Epithelial cell of proximal tubule (primary cell): ENCODE measurements at places on chromosomes 6 and 20. TPM values are rescaled to one million over a fixed set of nuclear protein-coding genes. Genes with fewer than 3 reads are reported as not detected.

DNA sequence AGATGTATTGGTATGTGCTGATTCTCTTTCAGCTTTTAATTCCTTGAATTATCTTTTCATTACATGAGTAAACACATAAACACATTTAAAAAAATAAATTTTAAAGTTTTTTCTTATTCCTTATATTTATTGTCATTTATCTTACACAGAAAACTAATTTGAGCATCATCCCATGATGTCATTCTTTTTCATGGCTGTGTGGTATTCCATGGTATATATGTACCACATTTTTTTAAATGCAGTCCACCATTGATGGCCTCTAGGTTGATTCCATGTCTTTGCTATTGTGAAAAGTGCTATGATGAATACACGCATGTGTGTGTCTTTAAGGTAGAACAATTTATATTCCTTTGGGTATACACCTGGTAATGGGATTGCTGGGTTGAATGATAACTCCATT, 33.3 kb downstream of the OTOR start:
- DNase-seq: no peak

DNA sequence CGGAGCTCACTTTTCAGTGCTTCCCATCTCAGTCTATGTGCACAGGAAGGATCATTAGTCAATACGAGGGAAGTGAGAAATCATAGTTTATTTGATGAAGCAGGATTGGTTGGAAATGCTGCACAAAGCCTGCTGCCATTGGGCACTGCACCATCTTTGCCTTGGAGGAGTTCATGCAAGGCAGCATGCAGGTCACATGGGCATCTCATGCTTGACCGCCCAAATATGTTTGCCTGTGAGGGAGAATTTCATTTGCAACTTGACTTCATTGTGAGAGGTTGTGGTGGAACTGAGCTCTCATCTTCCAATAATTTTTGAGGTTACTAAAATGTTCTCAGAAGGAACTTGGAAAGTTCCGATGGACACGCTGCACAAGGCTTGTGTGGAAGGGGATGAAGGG, 83.9 kb upstream of the SYNDIG1 start:
- no peak for DNase-seq

DNA sequence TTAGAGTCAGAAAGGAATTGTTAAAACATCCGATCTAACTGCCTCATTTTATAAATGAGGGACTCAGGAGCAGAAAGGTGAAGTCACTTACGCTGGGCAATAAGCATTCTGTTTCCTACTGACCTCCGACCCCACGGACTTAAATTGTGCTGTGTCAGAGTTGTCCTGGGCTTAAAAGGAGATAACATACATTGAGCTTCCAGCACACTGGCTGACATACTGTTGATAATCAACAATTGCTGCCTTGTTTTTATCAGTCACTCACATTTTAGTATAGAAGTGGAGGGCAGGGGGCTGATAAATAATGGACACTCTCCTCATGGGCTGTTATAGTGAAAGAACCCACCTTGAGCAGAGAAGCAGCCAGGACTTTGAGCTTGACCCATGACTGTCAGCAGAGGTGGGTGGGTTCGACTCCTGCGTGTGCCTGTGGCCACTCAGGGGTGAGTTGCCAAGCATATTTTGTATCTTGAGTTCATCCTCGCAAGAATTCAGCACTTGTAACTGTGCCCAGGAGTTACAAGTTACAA, 166.5 kb upstream of the JARID2 start:
- no peak for DNase-seq

- no peak for DNase-seq
Observed at GRCh38 chr20:32509639-32510066, 75.5 kb downstream of the NOL4L start.

GRCh38 chr6:2434116-2434515, 188.7 kb upstream of the GMDS start:
- peak; percentile 87 for DNase-seq

GRCh38 chr6:140082867-140083297, 708.4 kb upstream of the CITED2 start:
- DNase-seq: no peak

DNA sequence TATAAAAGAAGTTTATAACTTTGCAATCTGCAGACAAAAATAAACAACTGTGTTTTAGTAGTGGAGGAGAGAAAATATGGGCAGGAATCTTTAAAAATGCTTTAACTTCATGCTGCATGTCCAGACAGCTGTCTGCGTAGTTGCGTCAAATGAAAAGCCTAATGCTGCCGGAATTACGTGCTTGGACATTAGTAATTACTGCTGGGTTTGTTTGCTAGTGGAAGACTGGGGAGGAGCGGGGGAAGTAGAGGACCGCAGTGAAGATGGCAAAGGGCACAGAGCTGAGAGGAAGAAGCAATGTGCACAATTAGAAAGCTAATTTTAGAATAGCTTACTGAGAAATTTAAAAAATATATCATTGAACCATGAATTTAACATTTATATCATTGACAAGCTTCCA, 2.4 kb downstream of the SNAP25 start:
- no peak for DNase-seq

DNA sequence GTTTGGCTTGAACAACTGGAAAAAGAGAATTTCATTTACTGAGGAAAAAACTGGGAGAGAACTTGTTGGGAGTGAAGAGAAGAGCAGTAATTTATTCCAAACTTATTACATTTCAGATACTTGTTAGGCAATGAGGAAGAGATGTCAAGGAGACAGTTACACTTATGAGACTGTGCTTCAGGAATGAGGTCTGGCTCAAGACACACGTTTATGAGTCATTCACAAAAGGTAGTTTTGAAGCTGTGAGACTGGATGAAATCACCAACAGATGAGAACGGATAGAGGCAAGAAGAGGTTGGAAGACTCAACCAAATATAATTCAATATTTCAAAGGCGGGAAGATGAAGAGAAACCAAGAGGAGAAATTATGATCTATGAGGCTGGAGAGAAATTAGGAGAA, 70.6 kb upstream of the DEFB112 start:
- DNase-seq: no peak

DNA sequence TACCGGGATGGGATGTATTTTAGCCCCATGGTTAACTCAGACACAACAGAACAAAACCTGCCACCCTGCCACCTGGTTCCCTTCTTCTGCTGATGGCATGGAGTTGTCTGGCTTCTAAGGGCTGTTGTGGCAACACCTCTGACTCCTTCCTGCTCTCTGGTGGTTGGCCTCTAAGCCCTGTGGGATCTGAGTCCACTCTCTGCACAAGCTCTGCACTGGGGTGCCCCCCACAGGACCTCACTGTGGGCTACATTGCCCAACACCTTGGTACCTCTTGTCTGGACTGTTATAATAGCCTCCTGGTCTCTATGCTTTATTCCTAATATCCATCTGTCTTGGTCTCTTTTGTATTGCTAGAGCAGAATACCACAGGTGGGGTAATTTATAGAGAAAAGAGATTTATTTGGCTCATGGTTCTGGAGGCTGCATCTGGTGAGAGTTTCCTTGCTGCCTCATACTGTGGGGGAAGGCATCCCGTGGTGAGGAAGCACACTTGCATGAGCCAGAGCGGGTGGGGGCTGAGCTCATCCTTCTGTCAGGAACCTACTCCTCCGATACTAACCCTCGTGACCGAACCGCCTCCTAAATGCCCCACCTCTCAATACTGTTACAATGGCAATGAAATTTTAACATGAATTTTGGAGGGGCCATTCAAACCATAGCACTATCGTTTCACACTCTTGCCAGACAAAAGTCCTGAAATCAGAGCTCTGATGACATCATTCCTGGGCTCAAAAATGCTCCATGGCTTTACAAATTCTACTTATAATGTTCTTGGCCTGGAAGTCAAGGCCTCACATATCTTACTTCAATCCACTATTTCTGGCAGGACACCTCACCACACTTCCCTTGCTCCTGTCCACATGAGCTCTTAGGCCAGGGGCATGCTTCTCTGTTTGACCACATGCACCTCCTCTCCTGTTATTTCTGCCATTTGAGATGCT, 127.2 kb downstream of the PAX1 start:
- DNase-seq: no peak

- DNase-seq: no peak
Observed at GRCh38 chr6:151181706-151182363, 57.9 kb upstream of the AKAP12 start.

- no peak for DNase-seq
Observed at GRCh38 chr6:35179901-35180535, 33.7 kb upstream of the SCUBE3 start.

GRCh38 chr6:141539617-141540016, 593.1 kb upstream of the GJE1 start:
- DNase-seq: no peak

GRM1 gene
- total RNA-seq: 0.51 TPM in 1 of 2 replicates, not detected in the other

DNA sequence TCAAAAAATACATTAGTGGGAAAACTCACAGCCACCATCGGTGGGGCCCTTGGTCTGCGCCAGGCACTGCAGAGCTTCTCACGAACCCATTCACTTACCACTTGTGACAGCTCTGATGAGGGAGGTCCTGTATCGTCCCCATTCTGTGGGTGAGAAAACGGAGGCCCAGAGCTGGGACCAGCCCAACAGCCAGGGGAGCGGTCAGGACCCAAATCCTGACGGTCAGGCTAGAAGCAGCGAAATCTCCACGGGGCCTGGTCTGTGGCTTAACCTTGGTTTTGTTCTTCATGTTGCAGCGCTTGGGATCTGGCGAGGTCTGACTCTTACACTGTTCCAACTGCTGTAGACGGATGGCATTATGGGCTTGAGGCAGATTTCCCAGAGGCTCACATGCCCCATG, 7.7 kb upstream of the VSX1 start:
- no peak for DNase-seq

CRISP3 gene
- total RNA-seq: not detected in 2 replicates

DNA sequence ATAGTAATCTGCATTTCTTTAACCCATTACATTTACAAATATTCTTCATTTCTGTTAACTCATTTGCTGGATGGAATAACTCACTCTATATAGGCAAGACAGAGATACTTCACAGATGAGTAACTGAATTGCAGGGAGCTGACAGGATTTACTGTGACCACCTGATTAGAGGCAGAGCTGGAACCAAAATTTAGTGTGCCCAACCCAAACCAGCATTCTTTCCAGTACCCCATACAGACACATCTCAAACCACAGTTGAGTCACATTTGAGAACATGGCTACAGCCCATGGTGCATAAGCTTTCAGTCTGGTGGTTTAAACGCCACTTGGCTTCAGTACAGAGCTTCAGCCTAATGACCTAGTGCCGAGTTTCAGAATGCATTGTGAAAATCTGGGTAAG, 138.4 kb upstream of the TENT5A start:
- no peak for DNase-seq

DNA sequence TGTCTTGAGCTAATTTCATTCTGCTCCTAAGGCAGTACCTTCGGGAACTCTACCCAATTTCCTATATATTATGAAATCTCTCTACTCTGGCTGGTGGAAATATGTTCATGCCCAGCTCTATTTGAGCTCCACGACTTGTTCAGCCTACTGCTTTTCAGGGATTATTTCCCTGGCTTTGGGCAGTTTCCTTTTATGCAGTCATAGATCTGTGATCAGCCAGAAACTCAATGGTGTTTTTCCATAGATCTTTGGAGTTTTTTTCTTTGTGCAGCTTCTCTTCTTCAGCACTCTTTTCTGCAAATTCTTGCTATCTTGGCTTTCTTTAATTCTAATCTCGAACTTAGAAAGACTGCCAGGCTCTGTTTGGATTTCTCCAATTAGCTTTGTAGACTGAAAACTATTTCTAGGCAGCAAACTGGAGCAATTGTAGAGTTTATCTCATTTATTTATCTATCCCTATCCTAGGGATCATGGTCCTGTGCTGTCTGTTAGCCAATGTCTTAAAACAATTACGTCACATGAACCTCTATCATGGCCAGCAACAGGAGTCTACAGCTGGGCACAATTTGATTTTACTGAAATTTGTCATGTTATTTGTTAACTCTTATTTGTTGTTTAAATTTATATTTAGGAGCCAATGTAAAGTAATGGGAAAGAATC, 328.4 kb downstream of the BCKDHB start:
- no peak for DNase-seq

GRCh38 chr20:8948442-8949020, 120.4 kb upstream of the PLCB4 start:
- DNase-seq: no peak

C20orf144 gene
- not detected in 2 replicates for total RNA-seq

- no peak for DNase-seq
Observed at GRCh38 chr6:109962271-109962670, 15.8 kb upstream of the GPR6 start.

DNA sequence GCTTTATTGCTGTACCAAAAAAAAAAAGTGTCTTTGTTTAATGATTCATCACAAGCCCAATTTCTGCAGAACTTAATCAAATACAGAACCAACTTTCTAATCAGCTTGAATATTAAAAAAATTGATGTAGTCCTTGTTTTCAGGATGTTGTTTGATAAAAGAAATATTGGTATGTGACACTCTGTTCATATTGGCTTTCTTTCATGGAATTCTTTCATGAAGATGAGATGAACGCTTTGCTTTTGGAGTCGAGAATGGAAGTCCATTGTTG, 184.3 kb downstream of the ZNF217 start:
- DNase-seq: no peak

NPBWR2 gene
- total RNA-seq: not detected in 2 replicates

GRCh38 chr20:25584905-25585704, at the start of gene NINL:
NINL (minus strand) TSS chr20:25585531; CDS start chr20:25526587, 58,944 bp downstream.
- DNase-seq: no peak

- DNase-seq: no peak
Observed at GRCh38 chr6:128491610-128492206, 28.7 kb downstream of the PTPRK start.

TRIM40 gene
- not detected in 2 replicates for total RNA-seq

DNA sequence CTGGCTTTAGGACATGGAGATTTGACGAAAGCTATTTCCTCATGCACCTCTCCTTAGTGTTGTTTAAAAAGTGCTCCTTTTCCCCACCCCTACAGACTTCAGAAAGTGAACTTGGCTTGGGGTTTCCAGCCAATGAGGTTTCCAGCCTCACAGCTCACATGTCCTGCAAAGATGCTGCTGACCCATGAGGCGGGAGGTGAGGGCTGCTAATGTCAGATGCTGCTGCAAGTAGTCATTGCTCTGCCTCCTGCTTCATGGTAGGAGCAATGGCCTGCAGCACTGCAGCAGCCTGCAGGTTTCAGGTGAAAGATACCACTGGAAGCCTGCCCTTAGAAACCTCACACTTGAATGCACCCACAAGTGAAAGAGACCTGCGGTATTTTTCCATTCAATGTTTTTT, 112.8 kb downstream of the LAMP5 start:
- no peak for DNase-seq

SNAI1 gene
- 1.4 and 2.0 TPM in 2 replicates for total RNA-seq

RUNX2 gene
- total RNA-seq: 12.7 and 13.1 TPM in 2 replicates

GRCh38 chr6:42454428-42454791, 2.7 kb upstream of the TRERF1 start:
- no peak for DNase-seq

BPIFB1 gene
- not detected in 2 replicates for total RNA-seq

TMEM170B gene
- 0.92 and 1.2 TPM in 2 replicates for total RNA-seq
